ENCODE measurements at places on chromosomes 16 and 17.

DNA sequence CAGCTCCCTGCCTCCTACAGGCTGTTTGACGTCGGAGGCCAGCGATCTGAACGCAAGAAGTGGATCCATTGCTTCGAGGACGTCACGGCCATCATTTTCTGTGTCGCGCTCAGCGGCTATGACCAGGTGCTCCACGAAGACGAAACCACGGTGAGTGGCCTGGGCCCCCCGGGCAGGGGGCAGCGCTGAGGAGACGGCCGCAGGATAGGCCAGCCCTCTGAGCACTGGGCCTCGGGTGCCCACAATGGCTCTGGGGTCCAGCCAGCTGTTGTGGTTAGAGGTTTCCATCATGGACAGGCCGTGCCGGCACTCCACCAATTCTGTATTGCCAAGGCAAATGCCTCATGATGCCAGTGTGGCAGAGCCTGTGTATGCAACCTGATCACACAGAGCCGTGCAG lies 88.6 kb downstream of the AMFR start:
- DNase-seq: no peak

GRCh38 chr16:85612191-85612800 lies 826 bp upstream of the GSE1 start:
- peak; percentile 82 for DNase-seq

- peak; percentile 75 for DNase-seq
These were observed 4.7 kb upstream of the NEUROD2 start for GRCh38 chr17:39612291-39612894.

DNA sequence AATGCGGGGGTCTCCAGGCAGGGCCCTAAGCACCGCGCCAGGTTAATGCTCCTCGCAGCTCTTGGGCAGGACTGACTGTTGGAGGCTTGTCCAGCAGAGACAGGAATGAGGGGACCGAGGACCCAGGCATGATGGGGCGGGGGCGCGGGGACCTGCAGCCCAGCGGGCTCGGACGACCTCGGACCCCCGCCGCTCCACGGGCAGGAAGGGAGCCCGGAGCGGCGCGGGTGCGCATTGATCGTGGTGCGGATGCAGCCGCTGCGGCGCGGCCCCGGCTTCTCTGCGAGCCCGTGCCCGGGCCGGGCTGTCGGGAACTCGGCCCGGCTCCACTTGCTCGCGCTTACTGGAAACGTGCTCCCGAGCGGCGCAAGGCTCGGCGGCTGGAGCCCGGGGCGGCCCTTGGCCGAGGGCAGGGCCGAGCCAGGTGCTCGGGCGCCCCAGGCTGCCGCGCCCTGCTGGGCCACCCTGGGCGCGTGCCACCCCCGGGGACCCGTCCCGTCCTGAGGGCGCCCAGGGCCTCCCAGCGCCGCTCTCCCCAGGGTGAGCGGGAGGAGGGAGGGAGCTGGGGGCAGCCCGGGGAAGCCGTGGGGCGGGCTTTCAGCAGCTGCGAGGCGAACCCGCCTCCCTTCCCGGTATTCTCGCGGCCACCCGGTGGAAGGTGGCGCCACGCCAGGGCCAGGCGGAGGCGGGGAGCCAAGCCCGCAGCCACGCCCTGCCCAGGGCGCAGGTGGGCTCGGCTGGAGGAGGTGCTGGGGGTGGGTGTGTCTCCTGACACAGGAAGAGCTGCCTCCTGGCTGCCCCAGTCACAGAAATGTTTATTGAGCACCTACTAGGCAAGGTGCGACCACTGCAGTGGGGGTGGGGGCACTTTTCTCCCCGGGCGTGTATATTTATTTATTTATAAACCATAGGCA lies 45.9 kb downstream of the SOCS3 start:
- peak; percentile 90 for DNase-seq

DNA sequence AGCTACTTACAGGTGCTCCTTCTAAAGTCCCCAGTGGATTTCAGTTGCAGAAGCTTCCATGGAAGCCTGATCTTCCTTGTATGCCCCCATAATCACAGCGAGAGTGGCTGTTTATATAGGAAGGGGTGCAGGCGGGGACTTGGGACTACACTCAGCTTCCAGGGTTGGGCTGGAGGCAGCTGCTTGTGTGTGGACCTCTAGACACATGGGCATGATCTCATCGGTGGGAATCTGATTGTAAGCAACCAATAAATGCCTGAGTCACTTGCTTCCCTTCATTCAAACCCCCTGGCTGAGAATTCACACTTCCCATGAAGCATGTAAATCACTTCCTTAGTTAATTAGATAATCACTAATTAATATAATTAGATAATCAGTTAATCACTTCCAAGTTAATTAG lies 1.0 kb upstream of the KRT20 start:
- no peak for DNase-seq

- DNase-seq: no peak
These were observed 165.4 kb downstream of the AIPL1 start for GRCh38 chr17:6269478-6269877.

DNA sequence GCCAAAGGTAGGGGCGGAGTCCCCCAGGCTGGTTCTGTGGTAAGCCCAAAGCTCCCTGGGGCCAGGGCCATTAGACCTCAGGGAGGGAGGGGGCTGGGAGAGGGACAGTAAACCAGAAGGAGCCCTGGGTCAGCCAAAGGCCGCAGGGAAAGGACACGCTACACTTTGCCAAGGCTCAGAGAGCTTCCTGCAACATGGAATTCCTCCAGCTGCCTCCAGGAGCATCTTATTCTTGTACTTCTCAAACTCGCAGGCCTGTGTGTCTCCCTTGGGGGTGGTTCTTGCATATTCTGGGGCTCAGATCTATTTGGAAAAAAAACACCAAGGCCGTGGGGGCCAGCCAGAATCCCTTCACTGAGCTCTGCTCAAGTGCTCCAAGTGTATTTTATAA lies 25.1 kb downstream of the AKAP1 start:
- DNase-seq: no peak

- no peak for DNase-seq
These were observed 113.4 kb upstream of the PMFBP1 start for GRCh38 chr16:72285324-72285723.

DNA sequence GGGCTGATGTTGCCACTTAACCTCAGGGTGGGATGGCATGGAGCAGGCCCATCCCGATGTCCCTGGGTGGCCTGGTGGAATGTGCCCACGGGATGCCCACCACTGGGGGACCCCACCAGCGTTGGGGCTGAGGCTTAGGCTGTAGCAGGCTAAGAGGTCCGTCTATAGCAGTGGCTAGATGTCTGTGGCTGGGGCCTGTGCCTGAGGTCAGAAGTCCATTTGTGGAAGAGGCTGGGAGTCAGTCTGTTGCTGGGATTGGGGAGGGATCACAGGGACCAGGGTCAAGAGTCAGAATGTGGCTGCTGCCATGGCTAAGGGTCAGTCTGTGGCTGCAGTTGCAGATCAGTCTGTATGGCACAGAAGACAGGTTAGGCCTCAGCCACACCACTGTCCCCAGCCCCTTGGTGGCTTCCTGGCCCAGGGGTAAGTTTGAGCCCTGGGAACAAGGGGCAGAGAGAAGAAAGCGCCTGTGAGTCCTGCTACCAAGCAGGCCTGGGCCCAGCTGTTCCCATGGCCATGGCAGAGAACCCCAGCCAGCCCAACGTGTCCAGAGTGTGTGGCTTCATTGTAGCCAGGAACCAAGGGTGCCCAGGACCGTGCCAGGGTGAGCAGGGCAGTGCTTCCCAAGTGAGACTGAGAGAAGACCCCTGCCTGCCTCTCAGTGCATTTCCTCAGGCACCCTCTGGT lies 35.7 kb downstream of the RAI1 start:
- DNase-seq: no peak

DNA sequence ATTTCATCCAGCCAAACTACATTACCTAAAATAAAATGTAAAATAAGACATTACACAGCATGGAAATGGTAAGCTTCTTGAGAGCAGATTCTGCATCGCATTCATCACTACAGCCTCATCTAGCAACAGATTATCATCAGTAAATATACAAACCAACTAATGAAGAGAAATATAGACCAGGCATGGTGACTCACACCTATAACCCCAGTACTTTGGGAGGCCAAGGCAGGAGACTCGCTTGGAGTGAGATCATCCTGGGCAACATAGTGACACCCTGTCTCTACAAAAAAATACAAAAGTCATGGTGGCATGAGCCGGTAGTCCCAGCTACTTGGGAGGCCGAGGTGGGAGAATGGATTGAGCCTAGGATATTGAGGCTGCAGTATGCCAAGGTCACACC lies 19.9 kb downstream of the NCBP3 start:
- DNase-seq: no peak

- DNase-seq: no peak
These were observed 242.1 kb upstream of the DYNLRB2 start for GRCh38 chr16:80298676-80299075.

GRCh38 chr17:43389046-43389947 lies 9.5 kb upstream of the ARL4D start:
- peak; percentile 82 for DNase-seq
